ENCODE measurements at places on chromosomes 1 and 21.
A peak's percentile ranks its signal among the peaks of the same experiment; 100 is the strongest.

DNA sequence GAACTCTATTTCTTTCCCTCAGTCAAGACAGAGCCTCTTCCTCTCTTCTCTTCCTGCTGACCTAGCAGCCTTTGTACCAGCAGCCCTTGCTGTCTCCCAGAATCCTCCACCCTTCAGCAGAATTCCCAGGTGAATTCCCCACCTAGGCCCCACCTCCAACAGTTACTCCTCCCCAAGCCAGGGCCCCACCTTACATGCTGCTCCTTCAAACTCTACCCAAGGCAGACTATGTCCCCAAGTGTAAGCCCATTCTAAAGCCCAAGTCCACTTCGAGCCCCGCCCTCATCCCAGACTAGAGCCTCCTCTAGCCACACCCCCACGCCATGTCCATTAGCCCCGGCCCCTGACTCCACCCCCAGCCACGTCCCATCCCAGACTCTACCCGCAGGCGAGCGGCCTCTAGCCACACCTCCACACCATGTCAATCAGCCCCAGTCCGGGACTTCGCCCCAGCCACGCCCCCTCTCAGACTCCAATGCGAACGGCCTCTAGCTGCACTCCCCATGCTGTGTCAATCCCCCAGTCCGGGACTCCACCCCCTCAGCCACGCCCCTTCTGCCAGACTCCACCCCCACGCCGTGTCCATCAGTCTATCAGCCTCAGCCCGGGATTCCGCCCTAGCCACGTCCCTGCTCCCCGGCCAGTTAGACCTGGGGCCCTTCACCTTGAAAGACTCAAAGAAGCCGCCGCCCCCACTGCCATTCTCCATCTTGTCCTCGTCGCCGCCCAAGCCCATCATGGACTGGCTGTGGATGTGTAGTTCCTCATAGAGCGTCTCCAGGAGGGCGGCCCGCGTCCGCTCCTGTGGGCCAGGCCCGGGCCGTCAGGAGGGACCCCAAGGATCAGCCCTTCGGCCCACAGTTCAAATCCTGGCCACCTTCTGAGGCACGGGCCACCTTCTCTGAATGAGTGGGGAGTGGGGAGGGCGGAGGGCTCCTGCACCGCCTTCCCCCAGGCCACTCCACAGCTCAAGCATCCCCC, 61.3 kb downstream of the RAP1GAP start:
- peak; percentile 51 for DNase-seq

DNA sequence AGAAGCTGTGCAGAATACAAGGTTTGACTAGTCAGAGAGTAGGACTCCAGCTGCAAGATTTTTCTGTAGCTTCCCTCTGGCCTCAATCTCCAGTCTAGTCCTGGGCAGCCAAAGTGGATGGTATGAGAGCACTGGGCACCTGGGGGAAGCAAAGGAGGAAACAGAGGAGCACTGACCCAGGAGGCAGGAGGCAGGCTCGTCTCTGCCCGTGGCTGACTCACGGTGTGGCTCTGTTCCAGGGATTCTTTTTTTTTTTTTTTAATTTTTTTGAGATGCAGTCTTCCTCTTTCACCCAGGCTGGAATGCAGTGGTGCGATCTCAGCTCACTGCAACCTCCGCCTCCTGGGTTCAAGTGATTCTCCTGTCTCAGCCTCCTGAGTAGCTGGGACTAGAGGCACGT, 4.1 kb upstream of the NPPB start:
- no peak for DNase-seq

DNA sequence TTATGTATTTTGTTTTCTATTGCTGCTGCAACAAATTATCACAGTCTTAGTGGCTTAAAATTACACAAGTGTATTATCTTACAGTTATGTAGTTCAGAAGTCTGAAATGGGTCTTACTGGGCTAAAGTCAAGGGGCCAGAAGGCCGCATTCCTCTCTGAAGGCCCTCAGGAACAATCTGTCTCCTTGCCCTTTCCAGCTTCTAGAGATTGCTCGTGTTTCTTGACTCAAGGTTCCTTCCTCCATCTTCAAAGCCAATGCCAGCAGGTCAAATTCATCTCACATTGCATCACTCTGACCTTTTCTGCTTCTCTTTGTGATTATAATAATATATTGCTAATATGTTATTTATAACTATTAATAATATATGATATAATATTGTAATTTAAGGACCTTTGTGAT, 97.1 kb downstream of the DIRAS3 start:
- no peak for DNase-seq

DNA sequence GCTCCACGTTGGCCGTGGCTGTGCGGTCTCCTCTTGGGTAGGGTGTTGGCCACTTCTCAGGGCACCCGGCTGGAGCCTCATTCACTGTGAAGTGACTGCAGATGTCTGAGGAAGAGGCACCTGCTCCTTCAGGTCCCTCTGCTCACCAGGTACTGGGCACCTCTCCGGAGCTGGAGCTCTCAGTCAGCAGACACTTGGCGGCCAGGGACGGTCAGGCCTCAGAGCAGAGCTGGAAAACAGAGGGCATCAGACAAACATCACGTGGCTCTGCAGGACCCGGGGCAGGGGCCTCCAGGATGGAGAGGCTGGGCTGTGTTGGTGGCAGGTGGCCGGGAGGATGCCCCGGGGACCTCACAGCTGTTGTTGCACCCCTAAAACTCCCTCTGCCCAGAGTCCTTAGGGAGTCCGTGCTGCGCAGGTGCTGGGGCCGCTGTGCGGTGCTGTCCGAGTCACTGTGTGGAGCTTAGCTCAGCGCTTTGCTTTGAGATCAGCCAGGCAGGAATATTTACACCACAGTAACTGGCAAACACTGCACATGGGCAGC, 59.7 kb downstream of the SLX9 start:
- DNase-seq, result no peak

DNA sequence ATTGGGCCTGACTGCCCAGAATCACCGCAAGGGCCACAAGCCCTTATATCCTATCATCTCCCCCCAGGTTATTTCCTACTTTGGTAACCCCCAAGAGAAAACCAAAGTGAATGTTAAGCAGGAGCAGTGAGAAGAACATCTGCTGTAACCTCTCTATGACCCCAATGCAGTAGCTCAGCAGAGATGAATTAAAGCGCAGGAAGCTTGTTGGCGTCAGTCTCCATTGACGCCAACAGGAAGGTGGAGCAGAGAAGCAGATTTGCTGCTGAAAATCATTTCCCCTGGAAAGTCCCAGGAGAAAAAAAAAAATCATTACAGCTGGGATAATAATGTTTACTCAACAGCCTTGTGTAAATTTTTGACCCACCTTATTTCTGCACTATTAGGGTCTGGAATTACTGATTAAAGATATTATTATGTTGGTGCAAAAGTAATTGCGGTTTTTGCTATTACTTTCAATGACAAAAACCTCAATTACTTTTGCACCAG, 33.2 kb upstream of the FAM163A start:
- peak; percentile 22 for DNase-seq

DNA sequence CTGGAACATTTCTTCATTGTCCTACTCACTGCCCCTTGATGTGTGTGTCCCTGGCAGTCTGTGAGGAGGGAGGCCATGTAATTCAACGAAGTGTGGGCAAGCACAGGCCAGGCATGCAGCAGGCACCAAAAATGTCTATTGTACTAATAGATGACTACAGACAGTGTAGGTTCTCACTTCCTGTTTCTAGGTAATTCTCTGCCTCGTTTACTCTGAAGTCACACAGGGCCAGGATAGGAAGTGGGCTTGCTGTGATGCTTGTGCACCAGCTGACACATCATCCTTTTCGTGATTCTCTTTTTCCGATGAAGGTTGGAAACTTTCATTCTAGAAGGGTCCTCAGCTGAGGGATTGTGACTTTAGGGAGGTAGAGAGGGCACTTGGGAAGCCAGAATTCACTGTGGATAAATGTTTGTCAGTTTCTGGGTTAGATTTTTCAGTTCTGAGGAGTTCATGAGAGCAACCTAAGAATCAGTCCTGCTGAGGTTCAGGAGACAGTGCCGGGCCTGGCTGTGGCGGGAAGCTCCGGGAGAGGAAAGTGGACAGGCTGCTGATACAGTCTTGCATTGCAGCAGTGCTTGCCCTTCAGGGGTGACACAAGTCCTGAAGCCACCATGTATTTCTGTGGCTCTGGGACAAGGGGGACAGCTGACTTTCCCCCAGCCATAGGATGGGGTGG, 4.3 kb upstream of the CSF1 start:
- no peak for DNase-seq

DNA sequence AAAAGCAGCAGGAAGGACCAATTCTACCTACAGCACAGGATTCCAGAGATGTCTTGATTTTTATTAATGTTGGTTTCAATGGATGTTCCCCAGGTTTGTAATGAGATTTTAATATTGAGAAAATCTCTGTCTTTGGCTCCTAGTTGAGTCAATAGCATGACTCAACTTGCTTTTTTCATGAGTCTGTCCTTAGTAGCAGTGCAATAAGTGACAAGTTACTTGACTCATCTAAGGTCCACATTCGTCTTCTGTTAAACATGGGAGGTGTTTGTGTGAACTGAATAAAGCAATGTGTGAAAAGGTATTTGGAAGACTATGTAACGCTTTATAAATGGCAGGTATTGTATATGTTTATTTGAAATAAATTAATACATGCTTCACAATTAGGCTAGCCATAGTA, 645.0 kb upstream of the PTBP2 start:
- no peak for DNase-seq

GRCh38 chr1:85411567-85412305, 53.2 kb downstream of the DDAH1 start:
- peak; percentile 41 for DNase-seq

- no peak for DNase-seq
Observed at GRCh38 chr1:236416165-236416564, 22.1 kb downstream of the EDARADD start.

DNA sequence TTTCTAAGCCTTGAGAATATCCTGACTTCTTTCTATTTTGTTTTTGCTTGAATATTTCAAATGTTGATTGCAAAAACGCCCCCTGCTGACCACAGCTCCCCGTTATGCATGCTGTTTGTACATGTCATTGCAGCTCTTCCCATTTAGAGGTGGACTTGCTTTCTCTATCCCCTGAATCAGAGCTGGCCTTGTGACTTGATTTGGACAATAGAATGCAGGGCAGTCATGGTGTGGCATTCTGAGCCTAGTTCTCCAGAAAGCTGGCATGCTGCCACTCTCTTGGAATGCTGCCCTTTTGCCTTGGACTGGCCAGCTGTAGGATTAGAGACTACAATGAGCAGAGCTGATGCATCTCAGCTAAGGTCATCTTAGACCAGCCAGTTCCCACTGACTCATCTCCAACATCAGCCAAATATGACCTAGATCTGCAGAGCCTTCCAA, 1561.5 kb downstream of the MRPL39 start:
- DNase-seq, result peak; percentile 94

- no peak for DNase-seq
Observed at GRCh38 chr1:32352831-32353383, 9.4 kb downstream of the FAM229A start.

DNA sequence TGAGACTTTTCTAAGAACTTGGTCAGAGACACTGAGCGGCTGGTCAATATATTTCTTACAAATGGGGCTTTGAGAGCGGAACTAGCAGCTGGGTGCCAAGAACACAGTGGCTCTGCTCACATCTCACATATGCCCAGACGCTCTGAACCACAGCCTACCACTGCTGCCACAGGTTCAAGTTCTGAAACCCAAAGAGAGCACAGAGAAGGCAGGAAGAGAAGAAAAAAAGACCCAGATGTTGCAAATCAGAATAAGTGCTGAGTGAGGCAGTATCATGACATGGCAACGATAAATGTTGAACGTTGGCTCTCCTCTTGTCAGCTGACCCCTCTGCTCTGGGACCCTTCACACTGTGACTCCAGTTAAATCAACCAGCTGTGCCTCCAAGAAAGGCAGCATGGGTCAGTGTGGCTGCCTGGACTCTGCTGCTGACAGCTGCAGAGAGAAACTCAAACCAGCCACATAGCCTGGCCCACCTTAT, 26.4 kb downstream of the HIVEP3 start:
- no peak for DNase-seq

DNA sequence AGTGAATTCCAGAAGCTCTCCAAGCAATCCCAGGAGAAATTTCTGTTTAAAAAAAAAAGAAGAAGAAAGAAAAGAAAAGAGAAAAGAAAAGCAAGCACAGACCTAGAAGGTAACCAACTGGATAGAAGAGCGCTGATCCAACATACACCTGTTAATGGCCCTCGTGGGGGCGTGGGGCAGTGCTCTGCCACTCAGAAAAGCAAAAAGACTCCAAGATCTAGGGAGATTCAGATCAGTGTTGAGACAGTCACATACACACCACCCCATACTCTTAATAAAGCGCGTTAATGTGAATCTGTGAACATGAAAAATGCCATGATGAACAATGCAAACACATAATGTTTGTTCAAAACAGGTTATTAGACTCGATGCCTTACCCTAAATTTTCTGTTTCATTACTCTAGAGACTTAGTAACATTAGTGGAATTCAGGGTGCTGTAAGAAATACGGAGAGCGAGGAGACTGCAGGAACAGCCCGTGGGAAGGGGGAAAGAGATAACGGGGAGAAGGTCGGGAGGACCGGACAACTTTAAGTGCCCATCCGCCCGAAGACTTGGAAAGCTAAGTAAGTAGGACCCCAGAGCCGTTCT, 406 bp downstream of the NME7 start:
- no peak for DNase-seq

DNA sequence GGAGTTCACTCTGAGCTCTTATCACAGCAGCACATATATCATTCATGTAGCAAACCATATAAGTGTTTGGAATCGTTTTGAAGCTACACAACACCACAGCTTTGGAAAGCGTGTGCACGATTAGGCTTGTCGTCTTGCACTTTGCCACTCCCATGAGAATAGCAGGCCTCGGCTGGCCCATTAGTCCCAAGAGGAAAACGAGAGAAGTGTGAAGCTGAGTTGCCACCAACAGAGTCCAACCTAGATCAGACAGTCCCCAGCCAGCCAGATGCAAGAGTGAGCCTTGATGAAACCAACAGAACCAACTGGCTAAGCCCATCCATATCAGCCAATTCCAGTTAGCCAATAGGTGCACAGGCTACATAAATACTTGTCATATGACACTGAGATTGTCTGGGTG, 238.4 kb downstream of the C1orf94 start:
- DNase-seq, result no peak

DNA sequence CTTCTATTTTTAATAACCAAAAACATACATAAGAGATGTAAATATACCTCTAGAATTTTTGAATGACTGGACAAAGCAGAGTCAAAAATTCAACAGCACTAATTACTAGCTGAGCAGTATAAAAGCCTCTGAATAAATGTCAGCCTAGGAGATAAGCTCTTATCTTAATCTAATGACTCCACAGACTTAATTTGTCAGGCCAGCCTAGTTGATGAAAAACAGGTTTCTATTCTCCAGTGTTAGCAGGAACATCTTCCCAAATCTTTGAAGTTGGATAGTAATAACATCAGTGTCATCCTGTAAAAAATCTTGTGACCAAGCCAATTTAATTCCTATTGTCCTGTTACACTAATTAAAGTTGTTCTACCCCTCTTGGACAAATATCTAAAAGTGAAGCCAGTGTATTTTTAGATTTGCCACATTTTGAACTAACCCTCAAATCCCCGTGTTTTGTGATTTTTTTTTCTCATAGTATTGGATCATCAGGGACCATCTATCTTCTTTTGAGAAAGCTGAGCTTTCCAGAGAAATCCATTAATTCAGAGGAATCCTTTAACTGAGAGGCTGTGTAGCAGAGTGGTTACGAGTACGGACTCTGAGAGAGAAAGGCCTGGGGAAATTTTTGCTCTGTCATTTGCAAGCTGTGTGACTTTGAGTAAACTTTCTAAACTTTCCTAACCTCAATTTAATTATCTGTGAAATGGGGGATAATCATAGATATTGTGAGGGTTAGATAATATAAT, 41.2 kb downstream of the LMO4 start:
- no peak for DNase-seq
